ENCODE measurements at places on chromosomes 7 and 10. TPM values are rescaled to one million over a fixed set of nuclear protein-coding genes. Genes with fewer than 3 reads are reported as not detected.

Gene BAMBI
- not detected for polyA plus RNA-seq

Gene ZEB1
- polyA plus RNA-seq: 27.2 TPM

Gene SPDYE11
- 0.14 TPM for polyA plus RNA-seq

Gene ARMH3
- polyA plus RNA-seq: 19.9 TPM

Gene CELF2
- 117 TPM for polyA plus RNA-seq

Gene SPDYE5
- 0.10 TPM for polyA plus RNA-seq

Gene SLC13A1
- not detected for polyA plus RNA-seq

Gene SPOCK2
- 177 TPM for polyA plus RNA-seq

Gene ZNF467
- 2.4 TPM for polyA plus RNA-seq

Gene SMNDC1
- polyA plus RNA-seq: 14.5 TPM

Gene SPDYE6
- polyA plus RNA-seq: 0.25 TPM

Gene JAZF1
- 1.4 TPM for polyA plus RNA-seq

Gene HOXA10
- not detected for polyA plus RNA-seq

Gene HMX3
- not detected for polyA plus RNA-seq

Gene SORCS1
- polyA plus RNA-seq: not detected

Gene KLLN
- polyA plus RNA-seq: 0.47 TPM

Gene ACBD7
- polyA plus RNA-seq: 0.19 TPM

Gene IFIT1B
- polyA plus RNA-seq: not detected

Gene CLCN1
- polyA plus RNA-seq: not detected

Gene HTR7
- polyA plus RNA-seq: not detected

Gene MSMB
- polyA plus RNA-seq: not detected

Gene MET
- not detected for polyA plus RNA-seq

Gene ZNF804B
- polyA plus RNA-seq: not detected

Gene MGAM2
- polyA plus RNA-seq: not detected
